ENCODE measurements at places on chromosomes 3 and 15. TPM values are rescaled to one million over a fixed set of nuclear protein-coding genes. Genes with fewer than 3 reads are reported as not detected.

C3orf18 gene
- total RNA-seq, result 11.5 TPM

CAV3 gene
- not detected for total RNA-seq

IGDCC3 gene
- total RNA-seq, result not detected

STAG1 gene
- 61.4 TPM for total RNA-seq

DNA sequence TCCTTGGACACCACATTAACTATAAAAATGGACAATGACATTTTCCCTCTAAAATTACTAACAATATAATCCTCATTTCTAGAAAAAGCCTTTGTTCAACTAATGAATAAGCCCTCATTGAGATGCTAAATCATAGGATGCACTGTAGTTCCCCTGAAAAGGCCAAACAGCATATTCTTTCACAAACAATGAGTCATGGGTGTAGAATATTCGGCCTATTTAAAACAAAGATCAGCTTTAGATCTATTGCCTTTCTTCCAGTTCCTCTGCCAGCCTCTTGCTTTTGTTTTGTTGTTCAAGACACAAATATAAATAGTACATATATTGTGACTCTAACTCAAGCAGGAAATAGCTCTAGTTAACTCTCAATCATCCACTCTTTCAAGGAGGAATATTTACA is 82.5 kb downstream of the ADAM10 start:
- no peak for DNase-seq
- H3K4me3 ChIP-seq, result no peak overlapping the region
- no peaks in the 10 kb centered on the region for H3K27me3 ChIP-seq

- no peak for DNase-seq
- no peak overlapping the region for H3K4me3 ChIP-seq
- no peaks in the 10 kb centered on the region for H3K36me3 ChIP-seq
- no peaks in the 10 kb centered on the region for H3K4me1 ChIP-seq
- H3K27ac ChIP-seq, result no peak overlapping the region
These were observed 39.3 kb upstream of the PPP4R2 start for GRCh38 chr3:72957297-72957696.

Measured in CD8-positive, alpha-beta memory T cell (primary cell).